NCI-H1436 treated with DMSO at 0.1 percent for 48 hours (cell line): ENCODE measurements at places on chromosomes 13 and 19.

DNA sequence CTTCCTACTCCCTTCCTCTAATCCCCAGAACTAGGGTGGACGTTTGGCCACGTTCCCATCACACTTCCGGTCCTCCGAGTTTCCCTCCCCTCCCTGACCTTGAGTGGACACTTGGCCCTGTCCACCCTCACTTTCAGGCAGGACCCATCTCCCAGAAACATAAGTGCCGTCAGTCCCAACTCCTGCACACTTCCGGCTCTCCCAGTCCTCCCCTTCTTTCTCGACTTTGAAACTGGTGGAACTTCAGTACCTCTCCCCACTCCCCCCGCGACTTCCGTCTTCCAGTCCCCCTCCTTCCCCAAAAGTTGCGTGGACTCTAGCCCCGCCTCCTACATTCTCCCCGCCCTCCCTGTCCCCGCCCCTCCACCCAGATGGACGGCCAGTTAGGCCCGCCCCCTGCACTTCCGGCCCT is 278 bp upstream of the ZNF274 start:
- no peak for DNase-seq

DNA sequence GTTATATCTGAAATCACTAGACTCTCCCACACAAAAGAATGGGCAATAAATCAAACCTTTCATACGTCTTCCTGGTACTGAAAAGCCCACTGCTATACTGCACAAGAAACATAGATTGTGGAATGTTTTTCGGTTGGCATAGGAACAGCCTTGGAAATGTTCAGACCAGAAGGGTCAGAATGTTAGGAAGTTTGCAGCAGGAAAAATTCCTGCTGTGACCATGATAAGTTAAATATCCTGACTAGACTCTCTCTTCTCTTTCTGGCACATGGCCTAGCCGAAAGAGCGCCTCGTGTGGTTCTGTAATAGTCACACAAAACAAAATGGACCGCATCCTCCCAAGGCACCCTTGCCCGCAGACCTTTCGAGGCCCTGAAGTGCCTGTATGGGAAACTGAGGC is 427.2 kb downstream of the COG6 start:
- DNase-seq: no peak

- DNase-seq: no peak
Measured at GRCh38 chr19:18110609-18111232, 13.1 kb downstream of the MAST3 start.

DNA sequence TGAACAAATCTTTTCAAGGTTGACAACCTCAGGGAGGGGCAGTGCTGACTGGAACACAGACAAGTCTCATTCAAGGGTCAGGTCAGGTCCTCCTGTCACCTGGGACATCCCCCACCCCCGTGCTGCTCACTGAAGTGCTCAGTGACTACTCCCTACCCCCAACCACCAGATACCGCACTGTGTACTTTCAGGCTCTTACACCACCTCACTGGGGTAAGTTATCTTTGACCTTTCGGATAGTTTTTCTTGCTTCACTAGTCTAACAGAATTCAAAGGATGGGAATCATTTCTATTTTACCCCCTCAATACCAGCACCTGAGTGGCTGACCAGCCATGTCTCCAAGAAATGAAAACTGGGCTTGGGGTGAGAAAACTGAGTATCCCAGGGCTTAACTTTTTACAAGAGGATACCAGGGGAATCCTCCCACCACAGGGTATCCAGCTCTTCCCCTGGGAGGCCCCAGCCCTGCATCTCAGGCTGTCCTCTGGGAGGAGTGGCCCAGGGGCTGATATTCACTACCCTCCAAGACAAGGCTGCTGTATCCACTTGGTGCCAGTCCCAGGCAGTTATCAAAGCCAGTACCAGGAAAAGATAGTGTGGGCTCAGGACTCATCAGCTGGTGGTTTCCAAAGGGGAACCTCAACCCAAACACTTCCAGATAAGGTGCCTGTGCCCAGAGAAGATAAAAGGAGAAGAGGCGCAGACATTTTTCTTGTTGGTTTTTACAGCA is 2.1 kb downstream of the ZNF563 start:
- no peak for DNase-seq

- no peak for DNase-seq
Measured at GRCh38 chr19:14632286-14632685, 42.4 kb downstream of the ADGRE3 start.

GRCh38 chr13:94703721-94704314 is 8.5 kb downstream of the SOX21 start:
- DNase-seq: no peak

DNA sequence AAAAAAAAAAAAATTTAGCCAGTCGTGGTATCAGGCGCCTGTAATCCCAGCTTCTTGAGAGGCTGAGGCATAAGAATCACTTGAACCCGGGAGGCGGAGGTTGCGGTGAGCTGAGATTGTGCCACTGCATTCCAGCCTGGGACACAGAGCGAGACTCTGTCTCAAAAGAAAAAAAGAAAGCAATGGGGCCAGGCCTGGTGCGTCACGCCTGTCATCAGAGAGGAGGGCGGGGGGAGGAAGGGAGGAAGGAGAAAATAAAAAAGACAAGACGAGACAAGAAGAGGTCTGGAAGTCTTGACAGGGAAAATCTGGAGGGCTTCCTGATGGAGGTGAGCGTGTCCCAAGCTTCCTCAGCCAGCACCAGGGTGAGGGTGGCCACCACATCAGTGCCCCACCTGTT is 54.9 kb upstream of the PTPRS start:
- no peak for DNase-seq

DNA sequence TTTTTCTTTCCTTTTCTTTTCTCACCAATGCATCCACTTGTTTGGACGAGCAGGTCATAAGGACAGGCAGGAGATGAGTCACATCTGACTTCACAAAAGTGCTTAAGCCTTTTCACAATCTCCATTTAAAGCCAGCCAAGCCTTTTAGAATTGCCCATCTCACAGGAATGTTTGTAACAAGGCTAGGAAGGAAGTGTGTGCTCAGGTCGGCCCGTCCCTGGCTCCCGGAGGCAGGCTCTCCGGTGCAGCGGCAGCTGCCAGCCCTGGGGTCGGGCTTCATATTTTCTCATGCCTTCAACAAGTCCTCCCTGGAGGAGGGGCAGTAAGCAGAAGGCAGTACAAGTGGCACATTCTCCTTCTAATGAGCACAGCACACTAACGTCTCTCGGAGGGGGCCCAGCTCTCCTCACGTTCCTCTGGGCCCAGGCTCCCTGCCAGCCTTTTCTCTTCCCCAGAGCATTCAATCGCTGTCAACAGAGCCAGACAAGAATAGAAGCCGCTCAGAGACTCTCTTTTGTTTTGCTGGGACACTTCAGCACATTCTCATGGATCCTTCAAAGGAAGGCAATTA is 180.5 kb downstream of the COL4A1 start:
- peak; percentile 5 for DNase-seq

DNA sequence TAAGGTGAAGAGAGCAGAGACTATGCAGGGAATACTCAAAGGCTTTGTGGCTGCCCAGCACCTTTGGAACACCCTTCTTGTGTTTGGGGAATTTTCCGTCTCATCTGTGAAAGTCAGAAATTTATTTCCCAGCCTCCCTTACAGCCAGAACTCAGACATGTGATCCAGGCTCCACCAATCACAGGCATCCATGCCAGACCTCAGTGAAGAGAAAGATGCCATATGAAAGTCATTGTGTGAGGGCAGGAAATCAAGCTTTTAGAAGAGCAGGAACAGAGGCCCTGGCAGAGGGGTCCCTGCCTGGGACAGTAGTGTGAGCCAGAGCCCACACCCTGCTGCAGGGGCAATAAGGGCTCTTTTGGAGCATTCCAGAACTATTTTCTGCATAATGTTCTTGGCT is 12.1 kb downstream of the CCDC70 start:
- no peak for DNase-seq

GRCh38 chr19:42420055-42420544 is 7.1 kb downstream of the LIPE start:
- DNase-seq: no peak

GRCh38 chr13:78689011-78689410 is 30.1 kb upstream of the OBI1 start:
- no peak for DNase-seq

GRCh38 chr13:35343417-35343816 is 133.1 kb downstream of the MAB21L1 start:
- no peak for DNase-seq

GRCh38 chr13:45218689-45219088 is 17.8 kb upstream of the KCTD4 start:
- DNase-seq: no peak
